ENCODE measurements at places on chromosomes 6 and 20. TPM values are rescaled to one million over a fixed set of nuclear protein-coding genes. Genes with fewer than 3 reads are reported as not detected.

FITM2 gene
- total RNA-seq, result 6.8 TPM

OVOL2 gene
- not detected for total RNA-seq

CD109 gene
- total RNA-seq, result 3.8 TPM

NAPB gene
- total RNA-seq, result 6.4 TPM

ZSCAN31 gene
- total RNA-seq, result 10.2 TPM

AIF1 gene
- total RNA-seq, result 0.17 TPM
